ENCODE measurements at places on chromosomes 6 and 20.

DNA sequence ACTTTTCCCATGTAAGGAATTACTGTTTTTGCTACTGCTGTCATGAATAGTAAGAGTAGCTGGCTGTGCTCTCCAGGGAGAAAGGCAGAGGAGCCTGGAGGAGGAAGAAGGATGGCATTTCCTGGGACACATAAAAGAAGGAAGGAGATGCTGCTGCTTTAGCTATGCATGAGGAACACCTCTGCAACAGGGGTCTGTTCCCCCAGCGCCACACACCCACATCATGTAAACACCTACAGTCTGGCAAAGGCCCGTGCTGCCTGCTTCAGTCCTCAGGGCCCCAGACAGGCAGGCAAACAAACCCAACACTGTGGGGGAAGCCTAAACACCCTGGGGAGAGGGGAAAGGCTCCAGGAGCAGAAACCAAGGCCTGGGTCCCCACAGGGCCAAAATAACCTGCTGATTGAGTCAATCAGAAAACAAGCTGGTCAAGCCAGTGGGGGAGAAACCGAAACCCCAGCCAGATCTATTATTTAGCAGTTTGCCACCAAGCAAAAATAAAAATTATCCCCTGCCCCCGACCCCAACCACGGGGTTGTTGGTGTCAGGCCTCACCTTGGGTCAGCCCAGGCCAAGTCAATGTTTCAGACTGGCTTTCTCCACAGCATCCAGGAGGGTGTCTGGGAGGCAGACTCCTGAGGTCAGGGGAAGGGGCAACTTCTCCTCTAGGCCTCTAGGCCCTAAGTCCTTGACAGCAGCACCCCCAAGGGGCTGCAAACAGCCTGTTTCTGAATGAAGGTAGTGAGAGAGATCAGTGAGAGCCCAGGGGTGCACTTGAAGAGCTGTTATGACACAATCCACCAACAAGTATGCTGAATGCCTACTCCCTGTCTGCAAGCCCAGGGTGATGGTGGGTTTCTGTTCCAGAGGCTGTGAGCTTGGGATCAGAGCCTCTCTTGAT lies 34.6 kb upstream of the SCUBE3 start:
- DNase-seq = peak; percentile 10

DNA sequence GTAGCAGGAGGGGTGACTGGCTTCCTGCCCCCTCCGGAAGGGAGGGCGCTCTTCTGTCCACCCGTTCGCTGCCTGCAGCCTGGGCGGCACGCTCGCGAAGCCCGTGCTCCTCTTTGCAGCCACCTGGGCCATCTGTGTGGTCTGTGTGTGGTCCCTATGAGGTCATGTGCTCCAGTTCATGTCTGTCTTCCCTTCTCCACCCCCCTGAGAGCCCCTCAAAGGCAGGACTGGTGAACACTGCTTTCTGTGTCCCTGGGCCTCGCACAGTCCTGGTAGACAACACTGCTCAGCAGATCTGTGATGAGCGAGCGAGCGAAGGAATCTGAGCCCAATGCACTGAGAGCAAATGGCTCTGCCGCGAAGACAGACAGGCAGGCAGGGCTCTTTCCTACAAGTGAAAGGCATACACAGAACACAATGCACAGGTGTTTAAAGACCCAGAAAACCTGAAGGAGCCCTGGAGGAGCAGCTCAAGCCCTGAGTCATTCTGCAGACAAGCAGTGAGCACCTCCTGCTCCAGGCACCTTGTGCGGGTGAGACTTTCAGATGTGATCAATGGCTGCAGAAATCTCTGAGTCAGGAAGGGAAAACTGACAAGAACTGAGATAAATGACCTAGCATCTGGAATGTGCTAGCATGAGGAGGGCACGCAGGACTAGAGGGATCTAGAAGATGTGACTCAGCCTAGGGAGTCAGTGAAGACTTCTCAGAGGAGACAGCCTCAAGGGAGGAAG lies 27.1 kb downstream of the PPP1R3G start:
- no peak for DNase-seq

GRCh38 chr6:12241493-12242175 lies 48.5 kb upstream of the EDN1 start:
- no peak for DNase-seq

DNA sequence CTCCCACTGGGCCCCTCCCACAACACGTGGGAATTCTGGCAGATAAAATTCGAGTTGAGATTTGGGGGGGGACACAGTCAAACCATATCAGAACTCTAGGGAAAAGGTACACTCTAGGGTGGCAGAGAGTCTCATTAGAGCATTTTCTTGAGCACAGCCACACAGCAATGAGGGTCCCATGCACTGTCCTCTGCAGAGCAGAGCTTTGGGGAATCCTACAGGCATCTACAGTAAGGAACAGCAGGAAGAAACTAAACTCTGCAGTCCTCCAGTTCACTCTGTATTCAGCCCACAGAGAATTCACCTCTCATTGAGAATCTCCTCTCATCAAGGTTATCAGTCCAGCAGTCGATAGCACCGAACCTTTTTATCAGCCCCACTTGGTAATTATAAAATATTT lies 438.6 kb upstream of the NOX3 start:
- DNase-seq = no peak

- DNase-seq = no peak
Measured at GRCh38 chr6:8415913-8416312, 19.4 kb downstream of the SLC35B3 start.

DNA sequence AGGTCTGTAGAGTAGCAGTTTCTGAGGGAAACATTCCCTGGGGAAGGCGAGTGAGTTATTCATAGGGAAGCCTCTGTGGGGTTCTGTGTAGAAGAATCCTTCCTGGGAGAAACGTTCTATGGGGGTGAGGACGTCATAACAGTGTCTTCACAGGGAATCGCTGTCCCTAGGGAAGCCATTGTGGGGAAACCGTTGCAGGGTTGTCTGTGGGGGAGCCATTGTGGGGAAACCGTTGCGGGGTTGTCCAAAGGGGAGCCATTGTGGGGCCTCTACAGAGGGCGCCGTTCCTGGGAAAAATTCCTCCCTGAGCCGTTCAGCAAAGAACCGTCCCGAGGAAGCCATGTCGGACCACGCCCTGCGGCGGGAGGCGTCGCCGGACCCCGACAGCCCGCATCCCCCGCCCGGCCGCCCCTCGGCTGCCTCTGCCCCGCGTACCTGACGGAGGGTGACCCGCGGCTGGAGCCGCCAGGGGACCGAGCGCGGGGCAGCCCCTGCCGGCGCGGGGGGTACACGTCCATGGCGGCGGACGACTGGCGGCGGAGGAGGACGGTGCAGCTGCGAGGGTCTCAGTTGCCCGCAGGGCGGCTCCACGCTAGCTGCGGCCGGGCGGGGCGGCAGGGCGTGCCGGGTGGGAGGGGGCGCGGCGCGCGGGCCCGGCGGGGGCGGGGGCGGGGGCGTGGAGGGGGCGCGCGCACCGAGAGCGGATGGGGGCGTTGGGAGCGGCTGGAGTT lies at the start of gene DNAAF9:
TSS of gene DNAAF9 (minus strand) at position 630 of the 731 bp plus-strand sequence. CDS start at position 518, 112 bp downstream.
- DNase-seq = peak; percentile 82

- no peak for DNase-seq
Measured at GRCh38 chr6:159067334-159067733, 22.5 kb upstream of the TAGAP start.

- DNase-seq = no peak
Measured at GRCh38 chr20:57236813-57237584, 29.4 kb downstream of the BMP7 start.

- DNase-seq = no peak
Measured at GRCh38 chr20:21228511-21228910, 74.6 kb upstream of the XRN2 start.

GRCh38 chr20:51397137-51397536 lies 145.4 kb downstream of the NFATC2 start:
- no peak for DNase-seq

GRCh38 chr6:111803804-111804203 lies 69.4 kb downstream of the FYN start:
- no peak for DNase-seq

- DNase-seq = no peak
Measured at GRCh38 chr6:73050706-73051105, 174.6 kb downstream of the KHDC1L start.

DNA sequence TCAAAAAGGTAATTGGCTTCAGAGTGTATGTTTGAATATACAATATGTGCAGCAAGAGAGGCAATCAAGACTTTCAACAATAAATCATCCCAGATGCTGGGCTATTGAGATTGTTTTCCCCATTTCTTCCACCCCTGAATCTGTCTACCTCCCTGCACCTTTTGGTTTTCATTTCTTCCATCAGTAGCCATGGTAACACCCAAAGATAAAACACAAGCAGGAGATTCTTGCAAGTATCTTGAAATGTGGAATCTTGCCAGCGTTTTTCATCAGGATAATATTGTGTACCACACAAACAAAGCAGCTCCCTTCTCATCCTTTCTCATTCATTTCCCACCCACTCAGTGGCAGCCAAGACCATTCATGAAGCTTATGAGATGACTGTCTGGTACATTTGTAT lies 73.0 kb upstream of the NRSN1 start:
- DNase-seq = no peak

- no peak for DNase-seq
Measured at GRCh38 chr6:44682280-44682679, 294.8 kb downstream of the CDC5L start.

DNA sequence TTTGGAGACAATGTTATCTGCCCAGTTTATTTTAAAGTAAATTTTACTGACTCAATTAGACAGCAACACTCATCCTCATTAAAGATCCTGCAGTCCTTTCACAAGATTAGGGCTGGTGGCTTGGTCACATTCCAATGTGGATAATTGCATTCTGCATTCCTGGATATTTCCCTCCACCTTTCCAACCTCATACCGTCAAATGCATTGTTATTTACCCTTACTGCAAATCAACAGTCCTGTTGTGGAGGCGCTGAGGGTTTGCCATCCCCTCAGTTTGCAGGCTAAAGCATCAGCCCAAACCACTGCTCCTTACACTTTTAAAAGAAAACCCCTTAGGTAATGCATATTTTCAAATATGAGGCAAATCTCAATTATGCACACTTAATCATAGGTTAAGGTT lies 5.4 kb downstream of the CITED2 start:
- DNase-seq = peak; percentile 23

- DNase-seq = no peak
Measured at GRCh38 chr20:61157301-61157700, 94.8 kb upstream of the CDH4 start.

- DNase-seq = peak; percentile 70
Measured at GRCh38 chr20:32357375-32357868, 709 bp upstream of the ASXL1 start.

Measured in NCI-H82 (cell line).